ENCODE measurements at places on chromosomes 4 and X. TPM values are rescaled to one million over a fixed set of nuclear protein-coding genes. Genes with fewer than 3 reads are reported as not detected.

Gene ZNF732
- 2.0 TPM for total RNA-seq

Gene PPP2R3B
- 22.9 TPM for total RNA-seq

Gene CXCL11
- total RNA-seq: 4.7 TPM

Gene PDLIM3
- total RNA-seq: 35.4 TPM

Gene NUP62CL
- not detected for total RNA-seq

Gene LIMCH1
- 17.3 TPM for total RNA-seq

Gene CT83
- not detected for total RNA-seq

All from mammary microvascular endothelial cell (primary cell).